ENCODE measurements at places on chromosomes 2 and 18. TPM values are rescaled to one million over a fixed set of nuclear protein-coding genes. Genes with fewer than 3 reads are reported as not detected.

DNA sequence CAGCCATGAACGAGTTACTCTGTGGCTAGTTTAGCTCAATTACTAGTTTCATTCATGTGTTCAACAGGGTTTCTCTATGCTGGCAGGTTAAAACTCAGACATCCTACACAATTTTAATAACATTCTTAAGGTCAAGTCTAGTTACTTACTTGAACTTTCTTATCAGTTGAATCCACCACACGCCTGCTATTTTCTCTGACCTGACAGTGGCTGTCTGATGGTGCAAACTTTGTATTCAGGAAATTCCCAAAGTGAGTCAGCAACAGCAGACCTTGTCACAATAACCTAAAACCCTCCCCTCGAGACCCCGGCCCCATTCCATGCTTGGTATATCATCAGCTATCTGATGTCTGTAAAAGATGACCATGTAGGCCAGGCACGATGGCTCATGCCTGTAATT is 20.8 kb upstream of the CIDEA start:
- DNase-seq: no peak

Gene NTSR2
- not detected for polyA plus RNA-seq

Gene SLC23A3
- polyA plus RNA-seq: 10.8 TPM

Gene VIT
- not detected for polyA plus RNA-seq
